ENCODE measurements at places on chromosomes 6 and 20.

DNA sequence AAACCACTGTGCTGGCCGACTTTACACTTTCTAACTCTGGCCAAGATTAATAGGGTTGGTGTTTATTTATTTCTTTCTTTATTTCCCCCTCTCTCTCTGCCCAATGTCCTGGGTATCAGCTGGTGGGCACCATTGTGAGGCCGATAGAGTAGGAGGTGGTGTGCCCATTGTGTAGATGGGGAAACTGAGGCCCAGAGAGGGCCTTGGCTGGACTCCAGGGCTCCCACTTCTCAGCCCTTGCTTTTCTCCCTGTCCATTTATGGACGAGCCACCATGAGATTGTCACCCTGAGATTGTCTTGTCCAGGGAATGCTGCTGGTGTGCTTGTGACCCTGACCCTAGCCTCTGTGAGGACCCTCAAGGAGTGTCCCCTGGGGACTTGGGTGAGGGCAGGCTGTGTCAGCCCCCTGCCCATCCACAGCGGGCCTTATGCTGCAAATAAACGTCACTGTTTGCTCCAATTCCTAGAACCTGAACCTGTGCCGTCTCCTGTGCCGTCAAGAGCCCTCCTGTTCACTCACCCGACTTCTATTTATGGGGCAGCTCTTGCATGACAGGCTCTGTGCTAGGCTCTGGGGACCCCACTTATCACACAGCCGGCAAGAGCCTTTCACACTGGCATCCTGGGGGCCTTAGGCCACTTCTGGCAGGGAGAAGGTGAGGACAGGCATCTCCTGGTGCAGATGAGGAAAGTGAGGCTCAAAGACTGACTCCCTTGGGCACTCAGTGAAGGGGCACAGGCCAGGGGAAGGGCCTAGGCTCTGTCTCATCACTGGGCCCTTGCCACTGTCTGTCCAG lies 24.8 kb downstream of the SUN5 start:
- no peak for DNase-seq

GRCh38 chr6:17884498-17885478 lies 102.6 kb downstream of the KIF13A start:
- no peak for DNase-seq

- DNase-seq, result no peak
Measured at GRCh38 chr6:1054653-1055014, 257.3 kb upstream of the FOXQ1 start.

DNA sequence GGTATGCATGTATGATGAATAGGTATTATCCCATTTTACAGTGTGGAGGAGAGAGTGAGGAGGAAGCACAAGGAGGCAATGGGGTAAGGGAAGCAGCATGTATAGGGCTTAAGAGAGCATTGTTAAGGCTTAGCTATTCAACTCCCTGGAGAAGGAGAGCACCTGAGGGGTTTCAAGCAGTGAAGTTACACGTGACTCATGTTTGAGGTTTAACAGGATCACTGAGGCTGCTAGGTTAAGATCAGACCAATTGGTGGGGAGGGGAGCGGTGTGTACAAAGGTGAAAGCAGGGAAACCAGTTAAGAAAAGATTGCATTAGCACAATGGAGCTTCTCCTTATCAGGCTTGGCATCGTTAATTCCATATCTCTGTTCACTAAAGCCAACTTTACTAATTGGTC lies 64.4 kb upstream of the NHSL1 start:
- DNase-seq, result no peak

DNA sequence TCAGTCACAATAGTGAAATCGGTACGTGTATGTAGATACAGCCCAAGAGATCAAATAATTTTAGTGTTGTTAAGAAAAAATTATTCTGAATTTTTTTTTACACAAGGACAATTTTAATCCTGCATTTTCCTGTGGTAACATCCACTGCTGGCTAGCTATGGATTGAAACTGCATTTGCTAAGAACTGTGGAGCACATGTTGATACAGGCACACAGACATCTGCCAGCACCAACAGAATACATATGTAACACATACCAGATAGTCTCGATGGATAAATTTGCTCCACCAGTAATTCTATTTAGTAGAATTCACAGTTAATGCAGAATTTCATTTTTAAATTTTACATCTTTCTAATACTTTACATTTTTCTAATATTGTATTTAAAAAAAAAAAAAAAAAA lies 2.2 kb downstream of the ASIP start:
- DNase-seq, result no peak

- DNase-seq, result no peak
Measured at GRCh38 chr6:56933650-56934049, 21.3 kb upstream of the BEND6 start.
